ENCODE measurements at places on chromosomes 1 and 21.

DNA sequence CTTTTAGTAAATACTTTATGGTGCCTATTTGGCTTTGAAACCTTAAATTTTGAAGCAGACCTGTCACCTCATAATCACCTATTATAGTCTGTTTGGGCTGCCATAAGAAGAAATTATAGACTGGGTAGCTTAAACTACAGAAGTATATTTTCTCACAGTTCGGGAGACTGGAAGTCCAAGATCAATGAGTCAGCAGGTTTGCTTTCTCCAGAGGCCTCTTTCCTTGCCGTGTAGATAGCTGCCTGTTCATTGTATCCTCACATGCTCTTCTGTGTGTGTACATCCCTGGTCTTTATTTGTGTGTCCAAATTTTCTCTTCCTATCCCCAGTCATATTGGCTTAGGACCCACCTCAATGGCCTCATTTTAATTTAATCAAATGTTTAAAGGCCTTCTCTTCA lies 518.2 kb downstream of the ADGRL2 start:
- DNase-seq = no peak

- DNase-seq = no peak
Measured at GRCh38 chr1:7043191-7043549, 257.9 kb downstream of the CAMTA1 start.

GRCh38 chr1:3915551-3916121 lies 15.6 kb upstream of the C1orf174 start:
- DNase-seq = no peak

DNA sequence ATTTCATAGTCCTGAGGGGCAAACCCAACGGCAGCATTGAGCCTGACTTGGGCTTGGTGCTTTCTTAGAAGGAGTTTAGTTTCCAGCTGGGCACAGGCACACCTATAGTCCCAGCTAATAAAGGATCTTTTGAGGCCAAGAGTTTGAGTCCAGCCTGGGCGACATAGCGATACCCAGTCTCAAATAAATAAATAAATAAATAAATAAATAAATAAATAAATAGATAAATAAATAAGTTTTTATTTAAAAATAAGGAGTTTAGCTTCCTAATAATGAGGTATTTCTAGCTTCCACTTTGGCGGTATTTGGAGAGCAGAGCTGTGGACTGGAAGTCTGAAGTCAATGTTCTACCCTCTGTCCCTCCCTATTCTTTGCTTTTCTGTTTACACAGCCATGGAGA lies 186.6 kb downstream of the URB2 start:
- no peak for DNase-seq

DNA sequence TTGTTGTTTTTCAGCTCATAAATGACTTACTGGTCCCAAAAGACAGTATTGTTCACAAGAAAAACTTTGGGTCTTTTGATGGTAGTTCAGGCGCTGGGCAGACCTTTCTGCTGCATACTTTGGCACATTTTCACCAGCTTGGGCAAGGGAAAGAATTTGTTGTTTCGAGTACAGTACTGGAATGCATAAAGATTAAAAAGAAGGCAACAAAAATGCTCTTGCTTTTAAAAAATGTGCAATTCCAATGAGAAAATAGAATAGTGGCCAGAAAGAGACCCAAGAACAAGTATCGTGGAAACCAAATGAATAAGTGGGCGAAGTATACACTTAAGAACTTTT lies 56.0 kb downstream of the CLIC6 start:
- no peak for DNase-seq

- no peak for DNase-seq
Measured at GRCh38 chr1:8021676-8022266, 4.3 kb downstream of the ERRFI1 start.

GRCh38 chr1:24386241-24386640 lies 27.3 kb downstream of the STPG1 start:
- no peak for DNase-seq

DNA sequence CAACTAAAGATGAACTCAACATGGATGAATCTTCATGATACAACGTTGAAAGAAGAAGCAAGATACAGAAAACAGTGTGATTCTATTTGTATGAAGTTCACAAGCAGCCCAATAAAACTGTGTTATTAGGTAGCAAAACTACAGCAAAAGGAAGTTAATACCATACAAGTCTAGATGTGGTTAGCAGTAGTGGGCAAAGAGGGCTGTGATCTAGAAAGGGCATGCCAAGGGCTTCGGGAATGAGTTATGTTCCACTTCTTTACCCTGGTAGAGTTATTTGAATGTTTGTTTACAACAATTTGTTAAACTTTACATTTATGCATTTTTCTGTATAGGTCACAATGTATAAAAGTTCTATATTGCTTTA lies 9.2 kb downstream of the TNFRSF9 start:
- DNase-seq = no peak

DNA sequence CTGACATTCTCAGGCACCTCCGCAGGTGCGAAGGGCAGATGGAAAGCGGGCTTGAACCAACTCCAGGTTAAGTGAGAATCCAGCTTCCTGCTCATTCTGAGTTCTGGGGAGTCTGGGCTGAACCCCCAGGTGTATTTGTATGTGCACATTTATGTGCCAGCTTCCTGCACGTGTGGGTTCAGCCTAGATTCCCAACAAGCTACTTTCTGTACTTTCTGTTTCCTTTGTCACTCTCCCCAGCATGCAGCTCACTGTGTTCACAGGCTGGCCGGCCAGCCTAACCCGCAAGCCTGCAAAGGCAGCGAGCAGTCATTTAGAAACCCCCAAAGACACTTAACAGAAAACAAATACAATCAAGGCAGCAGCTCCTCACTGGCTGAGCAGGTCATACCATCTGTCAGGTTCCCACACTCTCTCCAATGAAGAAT lies 1.3 kb upstream of the IL19 start:
- no peak for DNase-seq

GRCh38 chr1:165152727-165153126 lies 203.8 kb downstream of the LMX1A start:
- no peak for DNase-seq

GRCh38 chr1:244371242-244372141 lies 80.2 kb downstream of the ADSS2 start:
- no peak for DNase-seq

GRCh38 chr1:81157686-81158085 lies 643.0 kb upstream of the ADGRL2 start:
- no peak for DNase-seq

GRCh38 chr21:44349847-44350772 lies 3.3 kb upstream of the TRPM2 start:
- DNase-seq = no peak

GRCh38 chr1:232974971-232975370 lies 24.6 kb downstream of the NTPCR start:
- DNase-seq = no peak

GRCh38 chr1:237258871-237259270 lies 216.9 kb downstream of the RYR2 start:
- no peak for DNase-seq

DNA sequence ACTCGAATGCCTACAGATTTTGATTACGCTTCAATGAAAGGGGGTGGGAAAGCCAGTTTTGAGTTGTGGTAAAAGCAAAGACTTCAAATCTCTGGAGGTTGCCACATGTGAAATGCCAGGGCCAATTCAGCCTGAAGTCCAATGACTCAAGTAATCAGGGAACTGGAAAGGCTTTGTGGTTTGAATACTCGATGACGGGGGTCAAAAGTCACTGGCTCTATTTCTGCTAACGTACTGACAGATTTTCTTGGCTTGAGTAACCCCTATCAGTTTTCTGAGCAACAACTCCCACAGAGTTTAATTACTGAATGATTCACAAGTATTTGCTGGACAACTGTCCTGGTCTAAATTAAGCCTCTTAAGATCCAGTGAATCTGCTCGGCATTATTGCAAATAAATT lies 152.2 kb downstream of the SIPA1L2 start:
- peak; percentile 71 for DNase-seq

DNA sequence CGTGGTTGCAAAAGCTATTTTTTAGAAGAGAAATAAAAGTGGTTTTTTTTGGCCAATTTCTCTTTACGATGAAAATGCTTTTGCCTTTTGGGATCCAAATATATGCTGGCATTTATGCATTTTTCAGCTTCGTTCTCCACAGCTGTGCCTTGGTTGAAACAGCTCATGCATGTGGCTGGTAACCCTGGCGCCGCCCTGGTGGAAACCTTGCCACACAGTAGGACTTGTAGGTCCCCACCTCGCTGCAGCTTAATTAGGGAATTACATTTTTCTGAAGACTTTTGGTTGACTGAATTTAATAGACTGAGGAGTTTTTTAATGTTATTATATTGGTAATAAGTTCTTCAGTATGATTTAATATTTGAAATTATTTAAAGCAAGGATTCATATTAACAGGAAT lies 12.7 kb upstream of the PCP4 start:
- no peak for DNase-seq

GRCh38 chr1:10651793-10652192 lies 144.7 kb downstream of the CASZ1 start:
- no peak for DNase-seq

DNA sequence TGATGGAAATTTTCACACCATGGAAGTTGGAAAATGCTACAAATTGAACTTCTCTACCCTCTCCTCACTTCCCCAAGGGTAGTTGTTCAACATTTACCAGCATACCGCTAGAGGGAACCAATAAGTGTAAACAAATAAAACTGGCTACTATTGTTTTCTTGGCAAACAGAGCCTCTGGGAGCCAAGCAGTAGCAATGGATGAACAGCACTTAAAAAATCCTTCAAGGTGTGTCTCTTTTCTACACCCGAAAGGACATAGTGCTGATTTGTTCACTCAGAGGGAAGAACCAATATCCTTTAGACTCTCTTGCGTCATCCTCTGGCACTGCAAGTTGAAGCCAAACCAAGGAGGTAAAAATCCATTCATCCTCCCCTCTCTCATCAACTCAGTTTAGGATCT lies 161.5 kb downstream of the TBX15 start:
- DNase-seq = no peak

DNA sequence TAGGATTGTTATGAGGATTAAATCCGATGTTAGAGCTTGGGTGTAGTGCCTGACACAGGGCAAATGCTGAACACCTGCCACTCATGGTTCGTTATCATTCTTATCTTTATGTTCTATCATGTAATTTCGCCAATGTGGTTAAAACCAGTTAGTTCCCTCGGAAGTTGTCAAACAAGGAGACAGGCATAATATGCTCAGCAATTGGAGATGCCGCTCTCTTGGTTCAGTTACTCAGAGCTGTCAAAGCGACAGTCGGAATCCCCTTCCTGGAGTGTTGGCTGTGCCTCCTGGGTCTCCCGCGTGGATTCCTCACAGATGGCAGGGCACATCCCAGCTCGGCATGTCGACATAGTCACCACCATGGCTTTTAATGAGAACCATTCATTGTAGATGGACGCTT lies 192.2 kb downstream of the ROR1 start:
- DNase-seq = no peak

DNA sequence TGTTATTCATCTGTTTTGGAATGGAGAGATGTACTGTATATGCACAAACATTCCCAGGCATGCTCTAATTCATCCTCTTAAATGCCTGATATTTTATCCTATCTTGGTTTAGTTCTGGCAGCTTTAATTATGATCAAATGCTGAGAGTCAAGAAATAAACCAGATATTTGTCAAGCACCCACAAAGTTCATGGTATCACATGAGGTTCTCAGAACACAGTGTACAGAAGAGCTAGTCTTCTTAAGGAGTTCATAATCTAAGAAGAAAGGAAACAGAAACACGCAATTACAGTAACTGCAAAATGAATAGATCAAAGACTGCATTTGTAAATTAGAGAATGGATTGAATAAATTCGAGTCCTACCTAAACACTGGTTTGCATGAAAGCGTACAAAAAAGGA lies 58.3 kb upstream of the KCNH1 start:
- no peak for DNase-seq

GRCh38 chr1:232204269-232204668 lies 425.7 kb downstream of the SIPA1L2 start:
- no peak for DNase-seq

DNA sequence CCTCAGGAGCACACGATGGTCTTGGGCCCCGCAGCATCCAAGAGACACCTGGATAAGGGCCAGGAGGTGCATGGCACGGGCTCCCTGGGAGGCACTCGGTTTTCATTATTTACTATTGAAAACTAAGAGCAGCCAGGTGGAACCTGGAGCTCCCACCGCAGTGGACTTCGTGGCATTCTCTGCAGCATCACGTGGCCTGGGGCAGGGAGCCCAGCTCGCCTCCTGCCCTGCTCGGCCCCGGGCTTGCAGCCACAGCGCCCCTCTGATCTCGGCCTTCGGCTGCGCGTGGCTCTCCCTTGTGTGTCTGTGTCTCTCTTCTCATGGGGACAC lies 121.6 kb downstream of the SIK1 start:
- no peak for DNase-seq

GRCh38 chr1:96771847-96772246 lies 50.3 kb downstream of the PTBP2 start:
- no peak for DNase-seq

DNA sequence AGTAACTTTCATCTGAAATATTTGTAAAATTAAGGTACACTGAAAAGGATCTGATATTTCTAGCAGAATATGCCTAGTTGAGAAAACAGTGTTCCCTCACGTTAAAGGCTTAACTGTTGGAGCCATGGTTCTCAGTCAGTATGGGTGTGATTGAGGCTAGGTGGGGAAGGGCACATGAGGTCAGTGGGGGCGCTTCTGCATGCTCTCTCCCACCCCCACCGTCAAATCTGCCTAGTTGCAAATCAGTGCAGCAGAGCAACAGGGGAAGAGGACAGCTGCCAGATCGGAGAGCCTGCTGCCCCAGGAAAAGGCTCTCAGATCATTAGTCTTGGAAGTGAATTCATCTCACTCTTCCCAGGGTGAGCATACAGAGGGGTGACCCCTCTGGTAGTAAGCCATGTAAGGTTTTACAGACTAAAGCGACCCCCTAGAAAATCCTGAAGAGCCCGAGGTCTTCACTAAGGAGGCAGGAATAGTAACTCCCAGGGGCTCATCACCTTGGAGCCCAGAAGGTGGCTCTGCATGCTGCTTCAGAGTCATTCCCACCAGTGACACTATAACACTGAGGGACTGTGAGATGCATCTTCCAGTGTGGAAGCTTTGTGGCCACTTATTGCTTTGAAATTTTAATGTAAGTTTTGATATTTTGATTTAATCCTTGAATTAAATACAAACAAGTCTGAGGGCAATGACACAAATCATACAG lies 83.1 kb upstream of the BARHL2 start:
- no peak for DNase-seq

GRCh38 chr1:28309702-28310101 lies 19.1 kb upstream of the MED18 start:
- DNase-seq = no peak

GRCh38 chr1:93723110-93723509 lies 41.5 kb upstream of the BCAR3 start:
- no peak for DNase-seq

Data from HTR-8/SVneo (cell line).